ENCODE measurements at places on chromosomes 12 and 14.

DNA sequence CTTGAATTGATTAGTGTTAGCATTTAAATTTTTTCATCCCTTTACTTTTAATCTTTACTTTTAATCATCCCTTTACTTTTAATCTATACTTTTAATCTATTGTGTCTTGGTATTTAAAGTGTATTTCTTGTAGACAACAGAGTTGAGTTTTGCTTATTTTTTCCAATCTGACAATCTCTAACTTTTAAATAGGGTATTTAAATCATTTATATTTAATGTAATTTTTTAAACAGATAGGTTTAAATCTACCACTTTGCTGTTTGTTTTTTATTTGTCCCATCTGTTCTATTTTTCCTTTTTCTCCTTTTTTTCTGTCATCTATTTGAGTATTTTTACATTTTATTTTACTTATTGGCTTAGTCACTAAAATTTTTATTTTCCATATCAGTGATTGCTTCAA, 68.3 kb downstream of the TTC7B start:
- DNase-seq: no peak

DNA sequence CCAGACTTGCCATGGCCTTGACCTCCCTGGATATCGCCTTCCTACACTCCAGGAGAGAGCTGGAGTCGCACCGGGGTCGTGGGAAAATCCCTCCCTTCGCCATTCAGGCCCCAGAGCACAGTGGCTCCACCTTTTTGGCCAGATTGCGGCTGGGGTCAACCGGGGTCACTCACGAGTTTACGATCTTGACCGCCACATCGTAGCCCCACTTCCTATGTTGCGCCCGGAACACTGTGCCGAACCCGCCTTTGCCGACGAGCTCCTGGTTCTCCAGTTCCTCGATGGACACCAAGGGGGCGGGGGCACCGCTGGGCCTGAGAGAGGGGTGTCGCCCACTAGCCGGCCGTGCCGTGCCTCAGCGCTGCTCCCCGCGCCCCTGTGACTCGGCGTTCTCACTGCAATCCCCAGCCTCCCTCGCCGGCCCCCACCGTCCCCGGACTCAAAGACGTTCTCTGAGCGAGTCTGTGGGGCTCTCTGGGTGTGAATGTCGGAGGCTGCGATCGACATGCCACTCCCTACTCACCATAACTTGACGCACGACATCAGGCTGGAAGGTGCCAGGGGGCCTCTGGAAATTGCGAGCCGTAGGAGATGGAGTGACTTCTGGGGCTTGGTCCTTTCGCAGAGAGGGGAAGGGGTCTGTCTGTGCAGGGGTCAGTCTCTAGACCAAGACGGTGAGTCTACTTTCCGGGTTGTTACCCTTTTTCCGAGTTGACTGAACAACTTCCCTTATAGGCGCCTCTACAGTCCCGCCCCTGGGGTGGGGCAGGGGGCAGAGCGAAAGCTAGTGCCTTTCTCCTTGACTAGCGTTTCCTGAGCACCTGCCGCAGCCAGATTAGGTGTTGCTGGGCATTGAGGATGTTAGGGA, at the start of gene RIPK3:
TSS of gene RIPK3 (minus strand) at position 708 of the 868 bp plus-strand sequence. CDS start at position 543, 165 bp downstream.
- DNase-seq: no peak

DNA sequence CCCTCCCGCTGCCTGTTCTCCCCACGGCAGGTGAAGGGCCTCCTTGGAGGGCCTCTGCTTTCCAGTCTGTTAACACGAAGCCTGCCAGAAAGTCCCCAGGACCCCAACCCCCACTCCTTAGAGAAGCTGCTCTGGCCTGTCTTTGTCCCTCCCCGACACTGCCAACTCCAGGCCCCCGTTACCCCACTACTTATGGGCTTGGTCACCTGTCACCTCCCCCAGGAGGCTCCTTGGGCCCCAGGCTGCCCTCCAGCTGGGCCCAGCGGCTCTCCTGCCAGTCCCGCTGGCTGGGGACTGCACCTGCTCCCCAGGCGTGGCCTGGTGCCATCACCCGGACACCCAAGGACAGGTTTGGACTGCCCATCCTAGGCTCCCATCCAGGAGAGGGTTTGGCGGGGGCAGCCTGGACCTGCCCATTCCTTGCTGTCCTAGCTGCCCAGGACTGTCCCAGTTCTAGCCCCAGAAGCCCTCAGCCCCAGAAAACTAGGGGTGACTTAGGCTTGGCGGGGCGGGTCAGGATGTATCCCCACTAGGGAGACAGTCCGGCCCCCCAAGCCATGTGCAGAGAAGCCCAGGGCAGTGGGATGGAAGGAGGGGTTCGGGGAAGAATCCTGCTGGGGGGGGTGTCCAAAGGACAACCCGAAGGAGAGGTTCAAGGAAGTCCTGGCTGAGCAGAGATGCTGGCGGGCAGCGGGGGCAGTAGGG, 155.7 kb upstream of the C14orf180 start:
- no peak for DNase-seq

DNA sequence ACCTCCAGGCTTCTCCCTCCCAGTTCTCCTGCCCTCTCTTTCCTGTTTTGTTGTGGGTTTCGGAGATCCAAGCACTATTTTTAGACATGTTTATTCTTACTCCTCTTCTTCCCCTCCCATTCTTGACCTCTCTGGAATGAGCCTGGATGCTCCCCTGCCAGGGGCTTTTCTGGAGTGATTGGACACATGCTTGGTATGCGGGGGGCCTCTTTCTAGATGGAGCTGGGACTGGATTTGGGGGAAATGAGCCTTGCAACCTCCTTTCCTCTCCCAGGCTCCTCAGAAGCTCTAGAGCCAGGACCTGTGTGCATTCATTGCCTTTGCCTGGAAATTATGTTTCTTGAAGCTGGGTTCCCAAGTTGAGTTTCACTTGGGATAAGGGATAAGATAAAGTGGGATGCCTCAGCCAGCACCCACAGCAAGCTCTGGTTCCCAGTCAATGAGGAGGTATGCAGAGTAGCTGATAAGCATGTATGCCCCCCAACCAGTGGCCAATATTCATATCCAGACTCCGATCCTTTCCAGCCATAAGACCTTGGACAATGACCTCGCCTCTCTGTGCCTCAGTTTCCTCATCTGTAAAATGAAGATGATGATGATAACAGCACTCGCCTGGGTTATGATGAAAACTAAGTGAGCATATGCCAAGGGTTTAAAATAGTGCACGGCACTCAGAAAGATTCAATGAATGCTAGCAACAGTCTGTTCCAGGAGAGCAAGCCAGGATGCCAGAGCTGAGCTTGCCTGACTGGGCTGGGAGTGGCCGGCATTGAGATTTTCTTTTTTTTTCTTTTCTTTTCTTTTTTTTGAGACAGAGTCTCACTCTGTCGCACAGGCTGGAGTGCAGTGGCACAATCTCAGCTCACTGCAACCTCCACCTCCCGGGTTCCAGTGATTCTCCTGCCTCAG, 97.8 kb downstream of the SCARB1 start:
- no peak for DNase-seq

GRCh38 chr14:68627050-68627867, 165.6 kb downstream of the ZFP36L1 start:
- DNase-seq: no peak

GRCh38 chr12:62763861-62764645, 170.9 kb downstream of the PPM1H start:
- no peak for DNase-seq

GRCh38 chr14:38070061-38070588, 137.6 kb upstream of the SSTR1 start:
- no peak for DNase-seq

DNA sequence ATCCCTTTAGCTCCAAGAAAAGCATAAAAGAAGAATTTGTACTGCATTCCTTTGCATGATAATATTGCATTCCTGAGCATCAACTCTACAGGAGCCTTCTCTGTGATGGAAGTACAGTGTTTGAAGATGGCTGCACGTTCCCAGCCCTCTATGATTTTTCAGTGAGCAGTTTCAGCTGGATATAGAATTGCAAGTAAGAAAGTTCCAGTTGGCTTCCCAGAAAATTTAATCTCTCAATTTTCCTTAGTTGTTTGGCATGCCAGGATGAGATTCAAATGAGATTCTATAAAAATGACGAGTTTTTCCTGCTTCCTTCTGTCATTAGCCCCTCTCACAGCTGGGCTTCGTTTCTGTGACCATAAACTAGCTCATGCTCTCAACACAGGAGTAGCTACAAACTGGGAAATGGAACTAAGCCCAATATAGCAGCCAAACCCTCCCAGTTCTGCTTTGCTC, 109.9 kb downstream of the TTC8 start:
- no peak for DNase-seq

- DNase-seq: no peak
These were observed 197.8 kb downstream of the FSCB start for GRCh38 chr14:44309331-44309730.

GRCh38 chr14:30242744-30243143, 315.1 kb upstream of the PRKD1 start:
- DNase-seq: no peak

DNA sequence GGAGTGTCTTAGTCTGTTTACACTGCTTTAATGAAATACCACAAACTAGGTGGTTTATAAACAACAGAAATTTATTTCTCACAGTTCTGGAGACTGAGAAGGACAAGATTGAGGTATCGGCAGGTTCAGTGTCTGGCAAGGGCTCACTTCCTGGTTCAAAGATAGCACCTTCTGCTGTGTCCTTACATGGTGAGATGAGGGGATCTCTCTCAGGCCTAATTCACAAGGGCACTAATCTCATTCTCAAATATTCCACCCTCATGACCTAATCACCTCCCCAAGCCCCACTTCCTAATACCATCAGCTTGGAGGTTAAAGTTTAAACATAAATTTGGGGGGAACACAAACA, 35.0 kb upstream of the PLEK2 start:
- DNase-seq: no peak

GRCh38 chr14:100692859-100693558, 33.7 kb upstream of the DLK1 start:
- peak; percentile 58 for DNase-seq

DNA sequence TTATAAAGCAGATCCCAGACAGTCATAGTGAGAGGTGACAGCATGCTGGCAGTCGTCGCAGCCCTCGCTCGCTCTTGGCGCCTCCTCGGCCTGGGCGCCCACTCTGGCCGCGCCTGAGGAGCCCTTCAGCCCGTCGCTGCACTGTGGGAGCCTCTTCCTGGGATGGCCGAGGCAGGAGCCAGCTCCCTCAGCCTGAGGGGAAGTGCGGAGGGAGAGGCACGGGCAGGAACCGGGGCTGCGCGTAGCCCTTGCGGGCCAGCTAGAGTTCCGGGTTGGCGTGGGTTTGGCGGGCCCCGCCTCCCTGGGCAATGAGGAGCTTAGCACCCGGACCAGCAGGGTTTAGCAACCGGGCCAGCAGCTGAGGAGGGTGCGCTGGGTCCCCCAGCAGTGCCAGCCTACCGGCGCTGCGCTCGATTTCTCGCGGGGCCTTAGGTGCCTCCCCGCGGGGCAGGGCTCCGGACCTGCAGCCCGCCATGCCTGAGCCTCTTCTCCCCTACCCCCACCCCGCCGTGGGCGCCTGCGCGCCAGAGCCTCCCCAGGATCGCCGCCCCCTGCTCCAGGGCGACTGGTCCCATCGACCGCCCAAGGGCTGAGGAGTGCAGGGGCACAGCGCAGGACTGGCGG, 451.2 kb upstream of the DCN start:
- no peak for DNase-seq

DNA sequence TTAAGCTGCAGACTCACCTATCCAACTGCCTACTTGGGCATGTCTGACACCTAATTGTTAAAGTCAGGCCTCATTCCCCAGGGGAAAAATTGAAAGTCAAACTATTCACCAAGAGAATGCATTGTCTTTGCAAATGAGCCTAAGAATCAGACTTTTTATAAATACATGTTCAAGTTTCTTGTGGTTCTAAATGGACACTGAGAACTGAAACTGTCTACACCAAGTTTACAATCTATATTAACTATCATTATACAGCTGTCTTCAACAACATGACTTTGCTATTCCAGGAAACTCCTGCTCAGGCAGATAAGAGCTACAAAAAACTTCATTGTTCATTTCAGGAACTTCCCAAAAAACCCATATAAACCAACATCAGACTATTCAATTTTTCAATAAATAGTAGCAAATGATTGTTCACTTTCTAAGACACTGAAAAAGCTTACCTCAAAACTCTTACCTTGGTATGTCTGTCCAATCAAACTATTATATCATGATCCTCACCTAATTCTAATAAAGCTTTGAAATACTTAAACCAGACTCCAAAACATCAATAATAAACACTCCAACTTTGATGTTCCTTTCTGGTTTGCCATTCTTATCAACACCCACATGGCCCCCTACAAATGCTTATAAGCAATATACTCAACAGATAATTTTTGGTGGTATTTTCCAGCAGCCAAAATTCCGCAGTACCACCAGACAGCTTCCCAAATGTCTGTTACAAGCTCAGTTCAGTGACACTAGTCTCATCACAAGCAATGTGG, 24.2 kb downstream of the CDK17 start:
- no peak for DNase-seq

GRCh38 chr12:27277846-27278260, 33.8 kb downstream of the STK38L start:
- peak; percentile 36 for DNase-seq

- no peak for DNase-seq
These were observed 466.1 kb downstream of the PRKD1 start for GRCh38 chr14:29461506-29461905.

DNA sequence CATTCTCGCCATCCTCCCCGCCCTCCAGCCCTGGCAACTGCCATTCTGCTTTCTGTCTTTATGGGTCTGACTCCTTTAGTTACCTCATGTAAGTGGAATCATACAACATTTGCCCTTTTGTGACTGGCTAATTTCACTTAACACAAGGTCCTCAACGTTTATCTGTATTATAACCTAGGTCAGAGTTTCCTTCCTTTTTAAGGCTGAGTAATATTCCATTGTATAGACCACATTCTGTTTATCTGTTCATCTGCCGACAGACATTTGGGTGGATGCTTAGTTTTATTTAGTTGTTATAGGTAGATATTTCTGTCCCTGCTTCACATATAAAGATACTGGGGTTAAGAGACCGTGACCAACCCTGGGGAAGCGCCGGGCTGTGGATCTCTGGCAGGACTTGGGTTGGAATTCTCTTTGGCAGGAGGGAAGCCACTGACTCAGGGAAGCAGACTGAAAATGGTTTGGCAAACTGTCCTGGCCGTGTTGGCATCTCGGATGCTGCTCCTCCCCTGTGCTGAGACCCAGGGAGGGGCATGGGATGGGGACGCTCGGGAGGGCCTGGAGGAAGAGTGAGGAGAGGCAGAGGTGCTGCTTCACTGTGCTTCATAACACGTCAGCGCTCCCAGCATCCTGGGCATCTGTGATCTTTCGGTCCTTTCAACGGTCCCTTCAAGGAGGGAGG, 38.9 kb downstream of the TEAD4 start:
- DNase-seq: no peak

GRCh38 chr12:29216797-29217575, 67.9 kb downstream of the FAR2 start:
- DNase-seq: peak; percentile 94

GRCh38 chr14:94486883-94487282, 10.9 kb upstream of the SERPINA9 start:
- no peak for DNase-seq

- no peak for DNase-seq
These were observed 37.8 kb upstream of the TMEM132D start for GRCh38 chr12:129941618-129942017.

All from A673 (cell line).